ENCODE measurements at places on chromosomes 16 and 17.

DNA sequence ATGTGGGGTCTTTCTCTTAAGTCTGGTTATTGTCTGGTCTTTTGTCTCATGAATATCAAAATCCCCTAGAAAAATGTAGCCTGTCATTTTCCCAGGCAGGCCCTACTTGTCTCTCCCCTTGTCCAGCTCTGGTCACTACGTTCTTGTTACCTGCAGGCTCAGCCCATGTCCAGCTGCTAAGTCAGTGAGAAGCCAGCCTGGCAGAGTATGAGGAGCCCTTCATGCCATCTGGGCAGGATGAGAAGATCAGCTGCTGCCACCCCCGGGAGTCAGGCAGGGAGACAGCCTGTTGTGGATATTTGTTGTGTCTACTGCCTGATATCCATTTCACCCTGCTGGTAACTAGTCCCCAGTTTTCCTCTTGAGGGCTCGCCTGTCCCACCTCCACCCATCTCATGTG lies 88.9 kb downstream of the ASIC2 start:
- DNase-seq, result no peak

GRCh38 chr17:50352693-50353599 lies 7.0 kb downstream of the XYLT2 start:
- DNase-seq, result no peak

DNA sequence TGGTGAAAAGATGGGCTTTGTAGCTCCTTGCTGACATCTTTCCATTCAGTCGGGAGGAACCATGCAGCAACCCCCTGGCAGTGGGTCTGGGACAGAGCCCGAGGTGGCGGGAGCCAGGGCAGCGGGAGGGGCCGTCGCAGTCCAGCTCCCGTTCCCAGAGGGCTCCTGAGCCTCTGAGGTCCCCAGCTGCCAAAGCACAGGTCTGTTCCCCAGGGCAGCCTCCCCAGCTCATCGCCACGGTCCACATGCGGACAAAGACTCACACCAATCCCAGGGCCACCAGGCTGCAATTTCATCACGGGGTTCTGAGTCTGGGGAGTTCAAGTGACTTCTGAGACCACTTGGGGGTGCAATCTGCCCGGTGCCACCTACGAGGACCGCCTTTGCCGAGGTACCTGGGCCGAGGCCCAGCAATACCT lies 196.0 kb downstream of the RBFOX3 start:
- DNase-seq, result no peak

- no peak for DNase-seq
These were observed 34.9 kb downstream of the PECAM1 start for GRCh38 chr17:64355536-64356303.

DNA sequence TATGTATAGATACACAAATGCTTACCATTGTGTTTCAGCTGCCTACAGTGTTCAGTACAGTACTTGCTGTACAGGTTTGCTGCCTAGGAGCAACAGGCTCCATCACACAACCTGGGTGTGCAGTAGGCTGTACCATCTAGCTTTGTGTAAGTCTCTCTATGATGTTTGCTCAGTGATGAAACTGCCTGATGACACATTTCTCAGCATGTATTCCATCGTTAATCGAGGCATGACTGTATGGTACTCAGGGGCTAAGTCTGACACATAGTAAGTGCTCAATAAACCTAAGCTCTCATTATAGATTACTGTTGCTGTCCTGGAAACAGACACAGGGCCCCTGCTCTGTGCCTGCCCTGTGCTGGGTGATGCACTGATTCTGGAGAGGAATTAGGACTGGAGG lies 18.1 kb downstream of the KCNJ12 start:
- no peak for DNase-seq

DNA sequence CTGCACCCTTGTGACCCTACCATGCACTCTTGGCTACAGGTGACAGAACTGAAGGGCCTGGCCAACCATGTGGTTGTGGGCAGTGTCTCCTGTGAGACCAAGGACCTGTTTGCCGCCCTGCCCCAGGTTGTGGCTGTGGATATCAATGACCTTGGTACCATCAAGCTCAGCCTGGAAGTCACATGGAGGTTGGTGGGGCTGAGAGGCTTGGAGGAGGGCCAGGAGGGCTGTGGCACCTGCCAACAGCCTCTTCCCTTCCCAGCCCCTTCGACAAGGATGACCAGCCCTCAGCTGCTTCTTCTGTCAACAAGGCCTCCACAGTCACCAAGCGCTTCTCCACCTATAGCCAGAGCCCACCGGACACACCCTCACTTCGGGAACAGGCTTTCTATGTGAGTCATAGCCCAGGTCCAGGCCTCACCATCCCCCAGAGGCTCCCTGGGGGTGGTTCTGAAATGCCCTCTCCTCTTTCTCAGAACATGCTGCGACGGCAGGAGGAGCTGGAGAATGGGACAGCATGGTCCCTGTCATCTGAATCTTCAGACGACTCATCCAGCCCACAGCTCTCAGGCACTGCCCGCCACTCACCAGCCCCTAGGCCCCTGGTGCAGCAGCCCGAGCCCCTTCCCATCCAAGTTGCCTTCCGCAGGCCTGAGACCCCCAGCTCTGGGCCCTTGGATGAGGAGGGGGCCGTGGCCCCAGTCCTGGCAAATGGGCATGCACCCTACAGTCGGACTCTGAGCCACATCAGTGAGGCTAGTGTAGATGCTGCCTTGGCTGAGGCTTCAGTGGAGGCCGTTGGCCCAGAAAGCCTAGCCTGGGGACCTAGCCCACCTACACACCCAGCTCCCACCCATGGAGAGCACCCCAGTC lies 13.0 kb downstream of the RIPOR1 start:
- no peak for DNase-seq

DNA sequence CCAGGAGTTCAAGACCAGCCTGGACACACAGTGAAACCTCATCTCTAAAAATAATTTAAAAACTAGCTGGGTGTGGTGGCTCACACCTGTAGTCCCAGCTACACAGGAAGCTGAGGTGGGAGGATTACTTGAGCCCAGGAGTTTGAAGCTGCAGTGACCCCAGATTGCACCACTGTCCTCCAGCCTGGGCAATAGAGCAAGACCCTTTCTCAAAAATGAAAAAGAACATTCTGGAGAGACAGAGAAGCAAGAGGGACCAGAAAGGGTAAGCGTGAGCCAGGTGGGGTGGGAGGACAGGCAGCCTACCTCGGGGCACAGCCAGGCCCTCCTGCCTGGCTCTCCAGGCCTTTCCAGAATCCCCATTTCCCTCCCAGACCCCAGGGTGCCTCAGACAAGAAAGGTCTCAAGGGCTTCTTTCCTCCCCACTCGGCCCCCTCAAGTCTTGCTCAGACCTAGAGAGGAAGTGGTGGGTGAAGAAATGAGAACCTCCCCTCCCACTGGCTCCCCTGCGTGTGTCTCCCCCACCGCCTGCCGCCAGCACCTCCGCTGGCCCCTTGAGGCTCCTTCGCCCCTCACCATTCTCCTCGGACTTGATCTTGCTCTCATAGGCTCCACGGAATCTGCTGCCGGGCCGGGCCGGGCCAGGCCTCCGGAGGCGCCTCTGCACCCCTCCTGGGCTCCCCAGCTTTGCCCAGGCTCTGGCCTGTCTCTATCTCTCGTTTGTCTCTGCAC lies 503 bp downstream of the C16orf54 start:
- DNase-seq, result no peak

DNA sequence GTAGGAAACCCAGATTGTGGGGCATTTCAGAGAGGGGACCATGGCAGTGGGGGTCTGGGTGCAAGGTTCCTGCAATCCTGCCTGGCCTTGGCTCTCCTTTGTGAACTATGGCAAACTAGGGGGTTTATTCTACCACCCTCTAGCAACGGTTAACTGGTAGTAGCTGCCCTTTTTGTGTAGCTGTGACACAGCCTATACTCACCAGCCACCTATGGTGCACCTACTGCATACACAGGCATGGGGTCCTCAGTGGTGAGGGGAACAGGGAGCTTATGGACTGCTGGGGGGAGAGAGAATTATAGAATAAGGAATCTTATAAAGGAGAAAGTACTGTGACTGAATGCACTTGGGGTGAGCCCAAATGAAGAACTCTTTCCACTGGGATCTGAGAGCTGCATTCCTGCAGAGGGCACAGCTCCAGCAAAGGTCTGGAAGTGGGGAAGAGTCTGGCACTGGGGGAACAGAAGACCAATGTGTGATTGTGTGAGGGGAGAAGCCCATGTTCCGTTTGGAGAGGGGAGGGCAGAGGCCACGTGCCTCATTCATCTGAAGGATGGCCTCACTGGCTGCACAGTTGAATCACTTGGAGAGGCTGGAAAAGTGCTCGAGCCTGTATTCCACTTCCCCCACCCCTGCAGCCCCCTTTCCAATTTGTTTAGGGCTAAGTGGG lies 2.1 kb downstream of the MT1X start:
- DNase-seq, result no peak

- no peak for DNase-seq
These were observed 44.5 kb downstream of the TENT4B start for GRCh38 chr16:50197582-50197981.

DNA sequence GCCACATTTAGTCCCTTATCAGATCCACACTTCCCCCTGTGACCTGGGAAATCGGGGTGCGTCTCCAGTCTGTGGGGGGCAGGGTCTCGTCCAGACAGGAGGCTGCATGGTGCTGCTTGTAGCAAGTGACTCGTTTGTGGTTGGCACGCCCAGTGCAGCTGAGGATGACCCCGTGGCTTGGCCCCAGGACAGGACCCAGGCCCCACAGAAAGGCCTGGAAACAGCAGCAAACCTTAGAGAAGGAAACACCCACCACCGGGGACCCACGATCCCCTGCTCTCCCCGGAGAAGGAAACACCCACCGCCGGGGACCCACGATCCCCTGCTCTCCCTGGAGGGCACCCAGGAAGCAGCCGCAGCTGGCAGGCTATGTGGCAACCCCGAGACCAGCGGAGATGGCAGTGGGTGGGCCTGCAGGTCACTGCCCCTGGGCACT lies 8.2 kb upstream of the C16orf95 start:
- DNase-seq, result no peak

DNA sequence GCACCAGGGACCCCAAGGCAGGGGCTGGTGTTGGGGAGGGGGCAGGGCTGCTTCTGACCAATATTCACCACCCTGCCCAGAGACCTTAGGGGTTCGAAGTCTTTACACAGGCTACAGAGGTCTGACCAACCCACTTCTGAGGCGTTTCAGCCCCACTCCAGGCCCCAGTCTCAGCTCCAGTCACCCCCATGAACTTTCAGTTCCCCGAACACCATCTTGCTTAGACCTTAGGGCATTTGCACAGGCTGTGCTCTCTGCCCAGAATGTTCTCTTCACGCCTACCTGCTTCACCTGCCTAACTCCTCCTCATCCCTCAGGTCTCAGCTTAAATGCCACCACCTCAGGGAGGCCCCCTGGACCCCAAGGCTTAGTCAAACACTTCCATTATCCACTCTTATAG lies 25.8 kb upstream of the CPNE2 start:
- no peak for DNase-seq

DNA sequence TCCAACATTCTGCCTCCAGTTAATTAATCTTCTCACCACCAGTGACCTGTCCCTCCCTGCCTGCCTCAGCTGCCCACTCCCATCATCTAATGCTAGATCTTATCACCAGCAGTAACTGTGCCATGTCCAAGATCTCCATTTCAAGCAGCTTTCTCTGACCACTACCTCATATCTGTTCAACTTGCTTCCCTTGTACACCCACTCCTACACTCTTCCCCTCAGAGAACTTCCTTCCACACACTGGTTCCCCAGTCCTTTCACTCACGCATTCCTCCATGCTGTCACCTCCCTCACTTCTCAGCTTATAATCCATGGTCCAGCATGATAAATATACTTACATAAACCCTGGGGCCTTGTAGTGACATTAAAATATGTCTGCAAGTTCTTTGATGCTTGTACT lies 31.8 kb upstream of the DYNLL2 start:
- DNase-seq, result no peak

GRCh38 chr17:19731626-19732025 lies 15.2 kb upstream of the SLC47A2 start:
- DNase-seq, result no peak

DNA sequence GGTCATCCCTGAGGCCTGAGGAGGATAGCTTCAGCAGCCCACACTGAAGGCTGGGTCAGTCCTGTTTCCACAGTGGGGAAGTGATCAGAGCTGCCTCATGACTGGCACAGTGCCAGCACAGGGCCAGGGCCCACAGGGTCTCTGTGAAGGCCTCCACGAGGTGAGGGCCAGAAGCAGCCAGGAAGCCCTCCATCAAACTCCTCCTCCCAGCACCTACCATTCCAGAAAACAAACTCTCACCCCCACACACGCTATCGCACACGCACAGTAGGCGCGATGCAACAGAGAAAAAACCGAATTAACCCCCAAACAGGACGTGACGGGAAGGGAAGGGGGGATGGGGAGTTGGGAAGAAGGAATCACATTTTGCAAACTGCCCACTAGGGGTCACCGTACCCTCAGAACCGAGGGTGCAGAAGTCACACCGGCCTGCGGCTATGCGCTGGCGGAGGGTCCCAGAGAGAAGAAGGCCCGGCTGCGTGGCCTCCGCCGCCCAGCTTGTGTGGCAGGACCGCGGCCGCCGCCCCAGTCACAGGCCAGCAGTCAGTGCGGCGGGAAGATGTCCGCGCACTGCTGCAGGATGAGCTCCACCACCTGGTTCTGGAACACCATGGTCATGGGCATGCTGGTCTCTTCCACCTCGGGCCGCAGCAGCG lies 37.6 kb downstream of the ARHGAP27 start:
- no peak for DNase-seq

GRCh38 chr16:66936889-66937554 lies 1.7 kb downstream of the CES2 start:
- no peak for DNase-seq

GRCh38 chr16:17275076-17276009 lies 195.4 kb downstream of the XYLT1 start:
- DNase-seq, result no peak

- DNase-seq, result no peak
These were observed 4.0 kb downstream of the MAFG start for GRCh38 chr17:81923302-81924260.

DNA sequence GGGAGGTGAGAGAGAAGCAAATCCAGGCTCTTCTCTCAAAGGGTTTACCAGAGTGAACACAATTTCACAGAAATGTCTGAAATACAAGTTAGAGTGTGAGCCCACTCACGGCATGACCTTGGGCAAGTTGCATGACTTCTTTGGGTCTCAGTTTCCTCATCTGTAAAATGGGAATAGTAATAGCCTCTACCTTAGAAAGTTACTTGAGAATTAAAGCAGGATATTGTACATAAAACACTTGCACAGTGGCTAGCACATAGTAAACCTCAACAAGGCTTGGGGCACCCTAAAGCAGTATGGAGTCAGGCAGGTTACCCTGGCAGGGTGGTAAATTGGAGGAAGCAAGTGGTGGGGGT lies 13.2 kb upstream of the RNF222 start:
- DNase-seq, result no peak

- no peak for DNase-seq
These were observed at the start of gene TBKBP1 for GRCh38 chr17:47693731-47694580. Gene TBKBP1, plus strand, starts transcription at chr17:47694161. Its CDS starts 1,952 bp downstream, at chr17:47696113.

GRCh38 chr16:9212621-9213020 lies 121.2 kb downstream of the HAPSTR1 start:
- no peak for DNase-seq

Data from putamen (tissue), 1 donor.